ENCODE measurements at places on chromosomes 1 and 21.

DNA sequence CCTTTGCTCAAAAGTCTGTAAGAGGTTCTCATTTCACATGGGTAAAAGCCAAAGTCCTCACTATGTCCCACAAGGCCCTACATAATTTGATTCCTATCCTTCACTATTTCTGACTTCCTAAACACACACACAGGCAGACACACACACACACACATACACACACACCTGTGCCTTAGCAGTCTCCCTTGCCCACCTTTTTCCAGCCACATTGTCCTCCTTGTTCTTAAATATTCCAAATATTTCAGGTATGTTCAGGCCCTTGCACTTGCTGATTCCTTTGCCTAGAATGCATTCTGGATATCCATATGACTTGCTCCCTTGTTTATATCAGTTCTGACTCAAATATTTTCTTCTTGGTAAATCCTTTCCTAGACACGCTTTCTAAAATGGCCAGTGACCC lies 54.6 kb downstream of the NTNG1 start:
- no peak for DNase-seq

DNA sequence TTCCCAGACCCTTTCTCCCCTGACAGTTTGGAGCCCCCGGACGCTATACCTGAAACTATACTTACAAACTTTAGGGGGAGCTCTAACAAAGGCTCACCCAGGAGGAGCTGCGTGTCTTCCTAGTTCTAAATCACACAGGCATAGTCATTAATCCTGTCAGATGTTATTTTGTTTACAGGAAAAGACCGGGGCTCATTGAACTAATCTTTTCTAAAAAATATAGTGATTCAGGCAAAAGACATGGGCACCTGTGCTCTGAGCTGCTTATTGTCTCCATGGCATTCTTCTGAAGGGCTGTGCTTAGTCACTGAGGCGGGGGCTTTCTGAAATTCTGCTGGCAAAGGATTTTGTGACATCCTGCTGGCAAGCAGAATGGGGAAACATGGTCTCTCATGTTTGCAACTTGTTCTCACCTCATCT lies 1577.0 kb downstream of the NCAM2 start:
- DNase-seq = peak; percentile 71

DNA sequence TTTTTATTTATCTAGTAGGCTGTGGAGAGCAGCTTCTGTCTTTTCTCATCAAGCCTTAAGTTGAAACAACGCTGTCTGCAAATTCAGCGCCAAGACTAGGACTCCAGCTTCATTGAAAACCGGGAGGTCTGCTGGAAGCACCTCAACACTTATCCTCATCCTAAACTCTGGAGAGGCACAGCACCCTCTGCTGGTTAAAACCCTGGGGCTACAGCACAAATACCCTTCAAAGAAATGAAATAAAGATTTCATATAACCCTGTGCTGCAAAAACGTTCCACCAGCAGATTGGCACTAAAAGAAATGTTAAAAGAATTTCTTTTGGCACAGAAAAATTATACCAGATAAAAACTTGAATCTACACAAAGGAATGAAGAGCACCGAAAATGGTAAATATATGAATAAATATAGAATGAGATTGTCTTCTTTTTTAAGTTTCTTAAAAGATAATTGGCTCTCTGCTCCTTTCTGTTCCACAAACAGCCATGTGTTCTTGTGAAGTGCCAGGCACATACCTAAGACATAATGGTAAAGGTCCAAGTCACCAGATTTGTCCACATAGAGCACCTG lies 227.7 kb upstream of the SAMSN1 start:
- peak; percentile 1 for DNase-seq

- DNase-seq = no peak
Measured at GRCh38 chr1:162389971-162390370, 8.4 kb downstream of the C1orf226 start.

DNA sequence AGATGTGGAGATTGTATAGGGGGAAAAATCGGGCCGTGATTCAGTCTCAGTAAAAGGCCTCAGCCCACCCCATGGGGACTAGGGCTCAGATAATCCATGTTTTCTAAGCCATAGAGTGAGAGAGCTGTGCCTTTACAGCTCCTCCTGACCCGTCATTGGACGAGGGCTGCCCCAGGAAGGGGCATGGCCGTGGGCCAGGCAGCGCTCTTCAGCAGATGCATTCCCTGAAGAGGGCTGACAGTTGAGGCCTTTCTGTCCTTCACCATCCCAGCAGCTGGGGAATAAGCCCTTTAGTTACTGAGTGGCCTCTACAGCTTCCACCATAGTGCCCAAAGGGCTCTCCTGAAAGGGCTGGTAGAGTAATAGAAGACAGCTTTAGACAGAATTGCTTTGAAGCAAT lies 57.2 kb downstream of the ST3GAL3 start:
- peak; percentile 34 for DNase-seq

- no peak for DNase-seq
Measured at GRCh38 chr1:202165267-202165941, 5.0 kb upstream of the PTPN7 start.

DNA sequence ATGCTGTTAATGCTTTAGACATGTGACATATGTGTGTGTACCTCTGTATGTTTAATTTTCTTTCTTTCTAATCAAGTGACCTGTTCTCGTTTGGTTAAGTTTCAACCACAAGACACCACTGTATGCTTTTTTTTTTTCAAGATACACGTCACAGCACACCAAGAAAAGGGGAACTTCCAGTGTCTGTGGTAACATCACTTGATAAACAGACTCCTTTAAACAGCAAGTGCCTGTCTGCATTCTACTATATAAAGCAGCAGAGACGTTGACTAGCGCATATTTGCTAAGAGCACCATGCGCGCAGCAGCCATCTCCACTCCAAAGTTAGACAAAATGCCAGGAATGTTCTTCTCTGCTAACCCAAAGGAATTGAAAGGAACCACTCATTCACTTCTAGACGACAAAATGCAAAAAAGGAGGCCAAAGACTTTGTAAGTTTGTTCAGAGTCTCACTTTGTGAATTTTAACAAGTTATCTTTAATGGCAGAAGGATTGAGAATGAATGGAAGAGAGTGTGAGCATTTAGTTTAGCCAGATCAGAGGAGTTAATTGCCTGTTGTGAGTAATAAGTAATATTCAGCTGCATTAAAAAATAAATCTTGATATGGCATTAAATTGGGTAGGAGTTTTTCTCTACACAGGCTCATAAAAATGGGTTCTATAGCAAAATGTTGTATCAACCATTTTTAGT lies at the start of gene RGS1:
Gene RGS1 (plus strand): TSS at position 275 of the 691 bp plus-strand sequence. CDS start 20 bp downstream, at position 295.
- DNase-seq = no peak

Measured in SK-N-SH (cell line).